Naive B cell (primary cell): ENCODE measurements at places on chromosomes 7 and 10.

DNA sequence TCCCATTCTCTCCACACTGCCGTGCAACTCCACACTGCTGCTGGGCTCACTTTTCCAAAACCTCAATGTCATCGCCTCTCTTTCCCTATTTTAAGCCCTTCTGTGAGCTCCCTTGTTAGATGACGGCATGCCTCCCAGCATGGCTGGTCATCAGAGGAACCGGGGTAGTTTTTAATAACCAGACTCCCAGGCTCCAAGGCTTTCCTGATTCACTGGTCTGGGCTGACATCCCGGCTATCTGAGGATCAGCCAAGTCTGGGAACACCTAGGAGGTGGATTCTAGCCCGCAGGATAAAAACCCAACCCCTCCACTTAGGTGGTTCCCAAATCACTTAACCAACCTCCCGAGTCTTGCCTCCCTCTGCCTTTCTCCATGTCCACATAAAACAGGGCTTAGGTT, 295.4 kb upstream of the FZD8 start:
- DNase-seq = no peak

DNA sequence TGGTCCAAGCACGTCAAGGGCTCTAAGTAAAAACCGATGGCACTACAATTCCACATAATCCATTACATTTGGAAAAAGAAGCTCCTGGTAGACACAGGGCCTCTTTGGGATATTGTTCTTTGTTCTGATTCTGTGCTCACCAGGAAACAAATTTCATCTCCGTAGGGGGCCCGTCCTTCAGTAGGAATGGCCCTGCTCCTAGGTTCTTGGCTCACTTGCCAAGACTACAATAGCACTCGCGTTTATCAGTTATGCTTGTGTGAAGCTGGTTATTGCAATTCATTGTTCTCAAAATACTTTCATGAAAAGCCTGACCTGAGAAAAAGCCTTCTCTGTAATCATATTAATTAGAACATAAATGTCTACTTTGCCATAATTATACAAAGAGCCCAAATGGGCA, 10.3 kb upstream of the ZC3HAV1L start:
- DNase-seq = no peak

DNA sequence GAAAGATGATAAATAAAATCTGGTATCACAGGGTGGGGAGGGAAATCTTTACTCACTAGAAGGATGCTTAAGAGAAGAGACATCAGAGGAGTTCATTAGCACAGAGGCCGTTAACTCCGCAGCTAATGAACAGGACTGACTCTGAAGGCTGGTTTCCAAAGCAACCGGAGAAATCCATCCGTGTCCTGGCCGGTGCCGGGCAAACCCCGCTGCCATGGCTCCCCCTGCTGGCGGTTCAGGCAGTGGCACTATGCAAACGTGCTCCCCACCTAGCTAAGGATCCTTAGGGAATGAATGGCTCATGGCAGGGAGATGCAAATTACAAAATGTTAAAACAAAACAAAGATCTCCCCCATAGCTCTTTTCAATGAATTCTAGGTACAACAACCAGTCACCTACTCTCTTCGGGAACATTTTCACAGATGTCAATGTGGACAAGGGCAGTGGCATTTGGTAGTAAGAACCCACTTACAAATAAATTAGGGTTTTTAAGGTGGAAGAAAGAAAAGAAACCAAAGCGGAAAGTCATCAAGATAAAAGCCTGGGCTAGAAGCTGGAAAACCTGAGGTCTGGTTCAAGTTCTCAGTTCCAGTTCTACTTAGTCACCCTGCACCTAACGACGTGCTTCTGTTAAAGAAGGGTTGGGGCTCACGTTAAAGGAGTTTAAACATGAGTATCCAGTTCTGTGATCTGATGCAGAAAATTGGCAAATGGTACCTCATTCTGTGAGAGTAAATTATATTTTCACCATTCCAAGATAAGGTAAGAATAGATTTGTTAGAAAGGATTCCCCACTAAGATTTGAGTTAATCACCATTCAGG, 138.2 kb downstream of the SVIL start:
- DNase-seq = peak; percentile 19

GRCh38 chr10:48634198-48634983, 29.5 kb upstream of the ARHGAP22 start:
- peak; percentile 82 for DNase-seq

- no peak for DNase-seq
Observed at GRCh38 chr7:891805-892204, 15.5 kb downstream of the GET4 start.

GRCh38 chr7:52355053-52355452, 680.4 kb upstream of the POM121L12 start:
- no peak for DNase-seq
